ENCODE measurements at places on chromosomes 6 and 20.
A peak's percentile ranks its signal among the peaks of the same experiment; 100 is the strongest.

- DNase-seq, result no peak
Observed at GRCh38 chr6:135819665-135820064, 31.8 kb upstream of the PDE7B start.

DNA sequence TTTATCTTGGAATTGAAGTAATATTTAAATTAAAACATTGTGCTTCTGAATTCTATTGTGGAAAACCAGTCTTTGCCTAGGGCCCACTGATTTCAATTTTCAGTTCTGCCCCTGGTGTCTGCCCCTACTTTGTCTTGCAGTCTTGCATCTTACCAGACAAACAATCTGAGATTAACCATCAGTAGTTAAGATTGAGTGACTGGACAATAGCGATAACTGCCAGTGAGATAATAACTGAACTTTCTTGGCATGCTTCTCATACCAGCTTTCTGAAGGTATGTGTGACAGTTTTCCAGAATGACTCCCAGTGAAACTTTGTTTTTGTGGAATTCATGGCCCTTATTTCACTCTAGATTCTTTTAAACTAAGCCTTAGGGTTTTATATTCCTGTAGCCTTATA, 53.5 kb downstream of the KCNQ5 start:
- DNase-seq, result no peak

- DNase-seq, result no peak
Observed at GRCh38 chr6:17381424-17382147, 11.8 kb upstream of the CAP2 start.

DNA sequence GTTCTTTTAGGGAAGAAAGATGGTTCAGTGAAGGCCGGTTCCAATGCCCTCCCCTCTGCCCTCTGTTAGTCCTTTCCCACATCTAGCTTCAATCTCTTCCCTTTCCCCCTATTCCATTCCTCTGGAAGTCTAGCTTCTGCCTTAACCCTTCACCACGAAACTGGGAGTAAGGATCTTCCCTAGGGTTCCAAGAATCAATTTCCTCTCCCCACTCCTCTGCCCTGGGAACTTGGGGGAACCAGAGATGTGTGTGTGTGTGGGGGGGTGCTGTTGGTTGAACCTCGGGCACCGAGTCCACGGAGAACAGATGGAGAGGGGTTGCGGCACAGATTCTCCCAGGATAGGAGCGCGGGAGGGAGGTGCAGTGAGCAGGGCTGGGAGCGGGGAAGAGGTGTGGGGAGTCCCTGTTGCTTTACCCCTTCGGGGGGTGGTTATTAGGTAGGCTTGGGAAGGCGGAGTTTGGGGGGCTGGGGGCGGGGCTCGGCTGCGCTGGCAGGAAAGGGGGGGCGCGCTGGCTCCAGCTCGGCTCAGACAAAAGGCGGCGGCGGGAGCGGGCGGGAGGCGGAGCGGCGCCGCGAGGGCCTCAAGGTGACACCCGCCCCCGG, at the start of gene TMEM151B:
TMEM151B (plus strand) TSS at position 530 of the 605 bp plus-strand sequence. CDS start 293 bp downstream, outside the sequence.
- no peak for DNase-seq

GRCh38 chr6:4762294-4762693, 13.9 kb upstream of the CDYL start:
- DNase-seq, result no peak

DNA sequence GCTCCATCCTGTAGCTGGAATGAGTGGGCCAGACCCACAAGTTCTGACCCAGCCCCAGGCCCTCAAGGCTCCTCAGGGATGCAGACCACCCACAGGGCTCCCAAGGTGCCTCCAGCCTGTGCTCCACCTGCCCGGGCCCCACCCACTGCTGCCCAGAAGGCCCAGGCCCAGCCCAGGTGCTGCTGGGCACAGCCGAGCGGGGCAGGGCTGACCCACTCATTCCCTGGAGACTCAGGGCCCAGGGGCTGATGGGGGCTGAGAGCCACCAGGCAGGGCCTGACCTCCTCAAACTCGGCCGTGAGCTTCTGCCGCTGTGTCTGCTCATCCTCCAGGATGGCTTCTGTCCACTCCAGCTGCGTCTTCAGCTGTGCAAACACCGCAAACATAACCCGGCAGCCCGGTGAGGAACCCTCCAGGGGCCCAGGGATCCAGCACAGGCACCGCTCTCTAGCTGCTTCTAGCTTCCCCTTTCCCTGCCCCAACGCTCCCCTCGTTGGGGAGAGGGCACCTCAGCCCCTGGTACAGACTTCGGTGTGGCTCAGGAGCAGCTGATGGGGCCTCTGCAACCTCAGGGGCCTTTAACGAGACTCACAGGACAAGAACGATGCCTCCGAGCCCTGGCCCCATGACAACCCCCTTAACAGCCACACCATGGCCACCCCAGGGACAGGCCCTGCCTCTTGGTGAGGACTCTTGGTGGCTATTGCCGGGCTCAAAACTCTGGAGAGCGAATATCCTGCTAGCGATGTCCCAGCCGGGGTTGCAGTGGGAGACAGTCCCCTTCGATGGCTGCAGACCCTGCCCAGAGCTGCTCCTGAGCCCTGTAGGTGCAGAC, 46.0 kb downstream of the DSTN start:
- DNase-seq, result peak; percentile 27

DNA sequence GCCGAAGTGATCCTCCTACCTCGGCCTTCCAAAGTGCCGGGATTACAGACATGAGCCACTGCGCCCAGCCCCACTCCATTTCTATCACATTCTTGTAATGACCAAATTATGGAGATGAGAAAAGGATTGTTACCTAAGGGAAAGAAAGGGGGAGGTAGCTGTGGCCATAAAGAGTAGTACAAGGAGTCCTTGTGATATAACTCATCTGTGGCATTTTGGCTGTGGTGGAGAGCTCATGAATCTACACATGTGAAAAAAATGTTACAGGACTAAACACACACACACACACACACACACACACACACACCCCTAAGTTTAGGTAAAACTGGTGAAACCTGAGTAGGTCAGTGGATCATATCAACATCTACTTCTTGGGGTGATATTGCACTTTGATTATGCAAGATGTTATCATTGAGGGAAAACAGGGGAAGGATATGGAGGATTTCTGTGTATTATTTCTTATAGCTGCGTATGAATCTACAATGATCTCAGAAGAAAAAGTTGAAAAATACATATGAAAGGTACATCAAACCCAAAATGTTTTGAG, 251.5 kb downstream of the TSHZ2 start:
- DNase-seq, result no peak

Measured in colonic mucosa (tissue), 4 donors.